Kidney glomerular epithelial cell (primary cell): ENCODE measurements at places on chromosomes 4 and X.

DNA sequence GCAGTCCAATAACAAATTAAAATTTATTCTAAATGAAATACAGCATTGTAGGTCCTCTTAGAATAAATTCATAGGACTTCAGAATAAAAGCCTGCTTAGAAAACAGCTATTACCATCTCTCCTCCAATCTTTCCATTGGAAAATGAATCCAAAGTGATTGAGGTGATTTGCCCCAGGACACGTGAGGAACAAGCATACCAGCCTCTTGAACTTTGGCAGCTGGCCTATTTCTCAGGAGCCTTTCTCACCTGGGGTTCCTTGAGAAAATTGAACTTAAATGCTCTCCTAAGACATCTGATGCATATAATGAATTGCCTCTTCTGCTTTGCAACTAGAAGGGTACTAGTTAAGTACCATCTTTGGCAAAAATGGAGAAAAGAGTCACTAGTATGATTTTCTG is 13.5 kb downstream of the ARHGAP24 start:
- no peak for DNase-seq

DNA sequence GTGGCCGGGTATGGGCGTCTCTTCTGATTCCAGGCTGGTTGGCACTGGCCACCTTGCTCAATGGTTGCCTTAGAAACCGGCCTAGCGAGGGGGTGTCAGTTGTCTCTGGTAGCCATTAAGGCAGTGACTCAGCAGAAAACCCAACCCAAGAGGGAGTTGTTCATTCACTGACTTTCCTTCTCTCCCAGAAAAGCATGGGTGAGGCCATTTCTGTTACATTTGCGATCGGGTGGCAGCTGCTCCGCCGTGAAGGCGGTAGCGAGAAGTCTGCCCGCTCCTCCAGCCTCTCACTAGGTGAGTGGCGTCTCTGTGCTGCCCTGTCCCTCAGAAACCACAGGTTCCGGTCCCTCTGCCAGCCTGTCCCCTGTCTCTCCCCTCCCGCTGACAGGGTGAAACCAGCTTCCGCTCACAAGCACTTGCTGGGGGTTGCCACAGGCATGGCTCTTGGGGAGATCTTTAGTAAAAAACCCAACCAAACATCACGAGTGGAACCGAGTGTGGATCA is 17.4 kb downstream of the IRAK1 start:
- DNase-seq, result peak; percentile 24

GRCh38 chrX:31337332-31337731 is 265.5 kb upstream of the FTHL17 start:
- DNase-seq, result no peak

DNA sequence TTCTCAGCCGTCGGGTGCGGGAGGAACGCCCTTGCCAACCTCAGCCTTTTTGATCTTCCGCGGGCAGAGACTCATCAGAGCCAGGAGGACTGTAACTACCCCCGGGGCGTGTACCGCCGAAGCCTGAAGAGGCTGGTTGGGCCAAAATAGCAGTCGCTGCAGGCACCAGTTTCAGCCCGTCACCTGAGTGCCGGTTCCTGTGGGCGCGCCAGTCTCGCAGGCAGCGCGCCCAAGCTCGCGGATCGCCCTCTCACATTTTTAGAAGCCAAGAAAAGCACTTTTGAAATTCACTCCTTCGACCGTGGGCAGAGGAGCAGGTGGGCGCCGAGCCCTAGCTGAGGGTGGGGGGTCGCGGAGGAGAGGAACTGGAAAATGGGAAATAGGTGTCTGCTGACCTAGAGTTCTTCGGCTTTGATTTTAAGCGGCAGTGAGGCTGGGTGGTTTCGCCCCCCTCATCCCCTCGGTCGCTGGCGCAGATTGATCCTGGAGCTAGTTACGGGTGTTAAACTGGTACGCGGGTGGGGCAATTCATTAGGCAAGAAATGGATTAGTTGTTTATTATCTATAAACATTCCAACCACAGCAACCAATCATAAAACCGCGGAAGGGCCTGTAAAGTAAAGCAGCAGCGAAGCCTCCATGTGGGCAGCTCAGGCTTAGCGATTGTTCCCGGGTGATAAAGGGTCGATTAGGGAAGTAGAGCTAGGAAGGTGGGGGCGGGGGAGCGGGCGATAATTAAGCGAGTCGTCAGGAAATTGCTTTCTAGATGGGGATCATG is 69.2 kb downstream of the FBXO8 start:
- DNase-seq, result no peak

DNA sequence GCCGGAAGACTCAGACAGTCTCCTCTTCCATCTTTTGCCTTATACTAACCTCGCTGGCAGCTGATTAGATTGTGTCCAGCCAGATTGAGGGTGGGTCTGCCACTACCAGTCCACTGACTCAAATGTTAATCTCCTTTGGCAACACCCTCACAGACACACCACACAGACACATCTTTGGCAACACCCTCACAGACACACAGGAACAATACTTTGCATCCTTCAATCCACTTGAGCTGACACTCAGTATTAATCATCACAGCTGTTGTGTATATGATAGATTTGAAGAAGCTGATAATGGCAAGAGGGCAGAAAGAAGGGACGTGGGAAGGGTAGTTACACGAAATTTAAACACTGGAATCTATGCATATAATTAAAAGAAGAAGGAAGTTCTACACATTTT is 139.5 kb downstream of the ANKRD50 start:
- no peak for DNase-seq

DNA sequence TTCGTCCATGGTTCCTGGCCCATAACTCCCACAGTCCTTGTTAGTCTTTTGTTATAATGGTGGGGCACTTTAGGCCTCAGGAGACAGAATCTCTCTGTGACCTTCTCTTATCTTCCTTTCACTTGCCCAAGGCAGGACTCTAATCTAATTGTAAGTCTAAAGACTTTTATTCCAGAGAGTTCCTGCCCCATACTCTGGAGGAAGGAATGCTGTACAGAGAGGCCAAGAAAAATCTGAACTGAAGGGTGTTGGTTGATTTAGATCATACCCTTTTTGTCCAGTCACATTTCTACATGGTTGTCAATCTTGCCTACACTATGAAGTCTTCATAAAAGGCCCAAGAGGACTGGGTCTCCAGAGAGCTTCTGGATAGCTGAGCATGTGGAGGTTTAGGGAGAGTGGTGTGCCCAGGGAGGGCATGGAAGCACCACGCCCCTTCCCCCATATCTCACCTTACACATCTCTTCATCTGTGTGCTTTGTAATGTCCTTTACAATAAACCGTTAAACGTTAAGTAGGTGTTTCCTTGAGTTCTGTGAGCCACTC is 84.5 kb downstream of the AFF1 start:
- no peak for DNase-seq

DNA sequence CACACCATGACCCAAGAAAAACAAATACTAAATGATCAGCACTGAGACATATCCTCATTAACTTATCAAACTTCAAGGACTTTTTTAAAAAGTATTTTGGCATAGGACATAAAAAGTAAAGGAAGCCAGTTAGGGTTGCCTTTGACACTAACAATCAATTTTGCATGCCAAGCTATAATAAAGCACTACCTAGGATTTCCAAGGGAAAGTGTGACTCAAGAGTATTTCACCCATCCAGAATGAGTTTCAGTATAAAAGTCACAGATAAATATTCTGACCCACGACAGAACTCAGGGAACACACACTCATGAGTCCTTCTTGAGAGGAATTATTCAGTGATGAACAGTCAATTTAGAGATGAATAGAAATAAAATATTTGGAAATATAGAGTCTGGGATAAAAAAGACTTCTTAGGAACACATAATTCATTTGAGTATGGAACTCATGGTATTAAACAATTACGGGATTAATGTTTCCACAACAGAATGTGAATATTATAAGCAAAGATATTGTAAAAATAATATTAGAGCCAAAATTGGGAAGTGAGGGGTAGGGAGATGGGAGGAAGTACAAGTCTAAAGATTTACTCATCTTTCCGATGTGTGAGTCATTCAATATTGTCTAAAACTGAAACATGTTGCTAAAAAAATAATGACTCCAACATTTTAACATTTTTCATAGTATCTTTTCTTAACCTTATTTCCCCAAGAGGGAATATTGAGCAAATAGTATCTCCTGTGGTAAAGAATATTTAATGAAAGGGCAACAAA is 143.5 kb upstream of the LNX1 start:
- peak; percentile 6 for DNase-seq

DNA sequence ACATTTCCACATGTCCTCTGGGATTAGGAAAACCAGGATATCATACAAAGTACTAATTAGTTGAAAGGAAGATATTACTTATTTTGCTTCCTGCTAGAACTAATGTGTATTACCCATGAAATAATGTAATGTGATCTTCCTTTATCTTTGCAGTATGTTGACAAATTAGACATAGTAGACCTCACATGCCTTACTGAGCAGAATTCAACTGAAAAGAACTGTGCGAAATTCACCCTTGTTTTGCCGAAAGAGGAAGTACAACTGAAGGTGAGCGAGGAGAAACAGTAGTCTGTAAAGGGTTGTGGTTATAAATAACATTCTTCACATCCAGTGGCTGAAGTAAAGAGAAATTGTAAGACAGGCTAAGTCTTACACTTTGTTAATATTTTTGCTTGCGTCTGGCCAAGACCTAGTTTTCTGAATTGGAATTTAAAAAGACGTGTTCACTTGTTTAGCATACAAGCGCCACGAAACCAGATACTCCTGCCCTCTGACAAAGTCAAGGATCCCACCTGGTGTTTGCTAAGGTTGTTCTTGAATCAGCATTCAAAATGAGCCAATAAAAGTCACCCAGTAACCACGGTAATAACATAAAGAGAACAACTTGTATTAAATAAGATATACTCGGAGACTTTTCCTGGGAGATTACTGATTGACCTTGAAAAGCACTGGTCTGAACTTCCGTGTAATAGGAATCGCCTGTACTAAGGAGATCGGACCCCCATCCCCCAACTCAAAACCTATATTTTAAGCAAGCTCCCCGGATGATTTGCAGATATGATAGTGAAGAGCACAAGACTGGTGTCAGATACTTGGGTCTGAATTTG is 16.9 kb downstream of the STAP1 start:
- no peak for DNase-seq

DNA sequence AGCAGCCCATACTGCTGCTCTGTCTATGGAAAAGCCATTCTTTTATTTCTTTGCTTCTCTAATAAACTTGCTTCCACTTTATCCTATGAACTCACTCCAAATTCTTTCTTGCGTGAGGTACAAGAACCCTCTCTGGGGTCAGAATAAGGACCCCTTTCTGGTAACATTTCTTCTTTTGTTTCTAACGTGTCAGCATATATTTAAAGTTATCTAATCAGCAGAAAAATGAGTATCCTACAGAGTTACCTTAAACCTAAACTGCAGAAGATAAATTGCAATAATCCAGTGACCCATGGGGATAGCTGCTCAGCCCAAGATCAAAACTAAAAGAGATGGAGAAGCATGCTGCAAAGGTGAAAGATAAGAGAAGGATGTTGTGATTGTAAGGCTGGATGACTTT is 4.0 kb downstream of the ADH5 start:
- DNase-seq, result no peak

GRCh38 chr4:152081024-152081423 is 320.2 kb upstream of the GATB start:
- DNase-seq, result no peak

DNA sequence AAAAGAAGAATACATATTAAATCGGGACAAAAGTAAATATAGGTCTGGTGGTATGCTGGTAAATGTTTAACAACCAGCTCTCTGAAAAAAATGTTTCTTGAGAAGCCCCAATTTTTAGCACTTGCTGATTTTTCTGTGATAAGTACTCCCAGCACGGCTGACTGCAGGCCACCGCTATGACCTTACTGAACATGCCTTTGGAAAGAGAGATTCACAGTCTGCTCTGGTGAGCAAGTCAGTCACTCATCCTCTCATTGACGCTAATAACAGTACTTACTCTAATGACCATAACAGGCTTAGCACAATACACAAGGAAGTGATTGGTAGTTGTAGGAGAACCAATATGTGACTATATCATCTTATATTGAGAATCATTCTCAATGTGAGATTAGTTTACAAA is 98.9 kb upstream of the BLTP1 start:
- no peak for DNase-seq
